ENCODE measurements at places on chromosomes 4 and X. TPM values are rescaled to one million over a fixed set of nuclear protein-coding genes. Genes with fewer than 3 reads are reported as not detected.

GRCh38 chrX:107507744-107508117, 58.3 kb downstream of the FRMPD3 start:
- no peak for DNase-seq

- no peak for DNase-seq
Observed at GRCh38 chrX:51598899-51599298, 19.8 kb downstream of the CENPVL3 start.

Gene PHOX2B
- total RNA-seq, result 0.55 TPM

Gene VSIG4
- 80.5 TPM for total RNA-seq

Data from mucosa of descending colon (tissue), 3 donors.